T-cell (primary cell): ENCODE measurements at places on chromosomes 12 and 14.

DNA sequence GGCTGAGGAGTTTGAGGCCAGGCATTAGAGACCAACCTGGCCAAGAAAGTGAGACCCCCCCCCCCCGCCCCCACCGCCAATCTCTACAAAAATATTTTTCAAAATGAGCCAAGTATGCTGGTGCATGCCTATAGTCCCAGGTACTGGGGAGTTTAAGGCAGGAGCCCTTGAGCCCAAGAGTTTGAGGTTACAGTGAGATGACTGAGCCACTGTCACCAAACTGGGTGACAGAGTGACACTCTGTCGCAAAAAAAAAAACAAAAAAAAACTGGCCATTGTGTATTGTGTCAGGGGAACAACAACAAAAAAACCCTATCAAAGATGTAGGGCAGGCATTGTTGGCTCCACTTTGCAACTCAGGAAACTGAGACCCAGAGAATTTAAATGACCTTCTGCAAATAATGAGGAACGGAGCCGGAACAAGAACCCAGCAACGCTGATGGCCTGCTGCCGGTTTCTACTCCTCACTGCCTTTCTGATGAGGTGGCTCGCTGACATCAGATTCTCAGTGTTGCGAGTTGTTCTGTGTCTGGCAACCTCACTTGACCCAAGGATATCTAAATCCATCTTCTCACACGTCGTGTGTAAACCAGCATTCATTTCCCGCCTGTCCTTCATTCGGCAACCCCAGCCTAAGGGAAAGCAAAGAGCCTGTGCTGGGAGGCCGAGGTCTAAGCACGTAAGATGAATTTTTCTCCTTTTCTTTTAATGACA is 195.2 kb upstream of the CRY1 start:
- no peak for DNase-seq

GRCh38 chr12:11580125-11580751 is 69.2 kb upstream of the ETV6 start:
- DNase-seq: no peak

- DNase-seq: no peak
Measured at GRCh38 chr12:64824130-64824499, 332 bp upstream of the TBC1D30 start.

GRCh38 chr12:114631242-114631641 is 52.7 kb downstream of the TBX3 start:
- no peak for DNase-seq
